ENCODE measurements at places on chromosomes 2 and 18.

DNA sequence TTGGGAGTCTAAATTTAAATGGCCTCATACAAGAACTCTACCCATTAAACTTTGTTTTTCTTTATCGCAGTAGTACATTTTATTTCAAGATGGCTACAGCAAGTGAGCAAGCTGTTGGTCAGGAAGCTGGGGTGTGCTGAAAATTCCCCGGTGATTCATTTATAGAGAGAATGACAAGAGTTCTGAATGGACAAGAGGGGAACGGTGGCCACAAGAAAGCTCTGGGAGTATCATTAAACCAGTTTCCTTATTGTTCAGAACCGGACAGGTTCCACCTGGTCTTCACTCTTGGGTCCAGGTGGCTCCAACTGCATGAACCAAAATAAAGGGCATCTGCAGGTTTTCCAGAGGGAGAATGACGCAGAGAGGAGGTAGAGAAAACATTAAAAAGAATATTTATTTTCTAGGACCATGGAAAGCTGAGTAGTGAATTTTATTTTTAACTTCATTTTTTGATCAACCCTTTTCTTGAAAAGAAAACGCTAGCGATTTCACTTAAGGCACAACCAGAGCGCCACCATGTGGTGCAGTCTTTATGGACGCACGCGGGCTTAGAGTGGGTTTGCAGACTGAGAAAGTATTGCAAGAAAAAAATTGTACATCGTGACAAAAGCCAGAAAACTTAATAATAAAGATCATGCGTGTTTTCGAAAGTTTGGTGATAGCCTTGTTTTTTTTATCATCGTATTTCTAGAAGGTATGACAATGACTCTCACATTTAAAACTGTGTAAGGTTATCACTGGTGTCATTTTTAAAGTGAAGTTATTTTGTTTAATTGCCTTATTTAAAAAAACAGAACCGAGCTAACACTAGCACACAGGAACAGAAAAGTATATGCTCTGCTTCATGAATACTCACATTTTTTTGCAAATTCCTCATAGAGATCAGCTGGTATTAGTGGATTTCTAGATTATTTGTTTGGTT lies 97.9 kb upstream of the NOL4 start:
- peak; percentile 31 for DNase-seq

DNA sequence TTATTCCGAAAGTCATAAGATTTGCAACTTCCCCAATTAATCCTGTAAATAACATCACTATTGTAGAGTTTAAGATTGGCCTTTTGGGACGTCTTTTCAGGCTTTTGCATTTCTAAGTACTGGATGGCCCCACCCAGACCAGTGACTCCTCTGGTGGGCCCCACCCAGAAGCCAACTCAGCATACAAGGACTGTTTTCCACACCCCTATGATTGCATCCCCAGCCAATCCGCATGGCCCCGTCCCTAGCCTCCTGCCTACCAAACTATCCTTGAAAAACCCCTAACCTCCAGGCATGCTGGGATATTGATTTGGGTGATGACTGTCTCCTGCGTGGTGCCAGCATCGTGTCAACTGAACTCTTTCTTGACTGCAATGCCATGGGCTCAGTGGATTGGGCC lies 24.5 kb upstream of the TGIF1 start:
- no peak for DNase-seq

- DNase-seq: peak; percentile 83
Observed at GRCh38 chr2:68912732-68913131, 40.0 kb downstream of the GKN2 start.

- peak; percentile 34 for DNase-seq
Observed at GRCh38 chr2:126620302-126620701, 35.7 kb upstream of the GYPC start.

GRCh38 chr2:106274668-106275067 lies 80.6 kb upstream of the UXS1 start:
- DNase-seq: no peak

Data from suppressor macrophage (primary cell).